ENCODE measurements at places on chromosomes 16 and 17.

DNA sequence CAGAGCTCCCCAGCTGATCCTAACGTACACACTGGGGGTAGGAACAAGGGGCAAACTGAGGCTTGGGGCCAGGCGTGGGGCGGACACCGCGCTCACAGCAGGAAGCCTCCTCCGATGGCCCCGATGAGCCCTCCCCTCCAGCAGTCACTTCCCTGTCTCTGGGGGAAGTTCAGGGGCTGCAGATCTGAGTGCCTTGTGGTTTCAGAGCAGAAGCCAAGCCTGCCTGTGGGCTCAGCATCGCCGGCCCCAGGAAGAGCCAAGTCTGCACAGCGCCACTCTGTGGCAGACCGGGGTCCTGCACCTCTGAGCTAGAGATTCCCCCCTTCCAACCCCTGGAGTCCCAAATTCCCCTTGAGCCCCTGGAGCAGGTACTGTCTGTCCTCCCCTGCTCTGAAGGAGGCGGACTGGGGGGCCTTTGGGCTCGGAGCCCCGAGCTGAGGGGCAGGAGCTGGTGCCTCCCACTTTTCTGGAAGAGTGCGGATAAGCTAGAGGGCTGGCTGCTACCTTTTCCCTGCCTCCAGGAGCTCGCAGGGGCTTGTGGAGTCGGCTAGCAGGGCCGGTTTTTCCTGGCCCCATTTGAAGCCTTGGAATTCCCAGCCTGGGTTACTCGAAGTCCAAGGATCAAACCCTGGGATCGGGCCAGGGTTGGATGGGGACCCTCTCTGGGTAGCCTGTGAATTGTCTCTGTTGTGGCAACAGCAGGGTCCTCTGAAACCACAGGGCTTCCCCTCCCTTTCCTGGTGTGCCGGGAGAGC lies 2.9 kb downstream of the GSE1 start:
- peak; percentile 93 for DNase-seq

GRCh38 chr16:86077243-86077940 lies 178.4 kb downstream of the IRF8 start:
- no peak for DNase-seq

GRCh38 chr16:68486502-68487202 lies 38.3 kb upstream of the SMPD3 start:
- no peak for DNase-seq

- DNase-seq = no peak
Measured at GRCh38 chr17:43044024-43044423, 19.0 kb downstream of the RND2 start.

GRCh38 chr16:70665113-70665694 lies 18.8 kb downstream of the IL34 start:
- no peak for DNase-seq

- DNase-seq = no peak
Measured at GRCh38 chr16:3189869-3190268, 1.9 kb downstream of the OR1F1 start.
